ENCODE measurements at places on chromosomes 4 and X.

GRCh38 chrX:54181202-54181953 is 1.7 kb downstream of the FAM120C start:
- no peak for DNase-seq

GRCh38 chrX:2345562-2345961 is 155.2 kb downstream of the DHRSX start:
- DNase-seq = no peak

DNA sequence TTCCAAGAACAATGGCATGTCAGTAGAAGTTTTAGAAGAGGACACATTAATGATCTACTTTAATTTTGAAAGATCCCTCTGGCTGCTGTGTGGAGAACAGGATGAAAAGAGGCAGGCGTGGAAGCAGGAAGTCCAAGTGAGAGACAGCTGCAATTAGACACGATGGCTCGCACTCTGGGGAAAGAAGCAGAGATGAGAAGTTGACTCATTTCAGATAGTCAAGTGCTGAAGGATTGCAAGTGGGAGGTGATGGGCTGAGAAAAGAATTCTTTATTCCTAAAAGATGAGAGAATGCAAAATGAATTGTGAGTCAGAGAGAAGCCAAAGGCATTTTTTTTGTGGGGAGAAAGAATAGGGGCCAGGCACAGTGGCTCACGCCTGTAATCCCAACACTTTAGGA is 16.5 kb downstream of the RXFP1 start:
- DNase-seq = no peak

GRCh38 chrX:130415201-130415600 is 13.4 kb downstream of the RBMX2 start:
- DNase-seq = no peak

DNA sequence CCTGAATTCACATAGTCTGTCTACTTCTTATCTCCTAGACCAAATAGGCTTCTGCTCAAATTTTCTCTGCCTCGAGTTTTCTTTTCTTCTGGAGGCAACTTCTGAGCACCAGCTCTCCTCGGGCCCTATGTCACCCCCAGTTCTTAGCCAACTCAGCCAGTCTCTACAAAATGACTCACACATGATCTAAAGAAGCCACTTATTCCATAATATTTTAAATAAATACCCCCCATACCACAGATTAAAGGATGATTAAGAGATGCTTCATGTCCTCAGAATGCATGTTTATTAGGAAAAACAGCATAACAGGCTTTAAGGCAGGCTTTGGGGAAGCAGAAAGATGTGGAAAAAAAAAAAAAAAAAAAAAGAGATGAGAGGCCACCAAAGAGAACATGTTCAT is 36.6 kb upstream of the DDX53 start:
- no peak for DNase-seq

GRCh38 chr4:101274888-101275752 is 72.2 kb downstream of the PPP3CA start:
- DNase-seq = no peak

DNA sequence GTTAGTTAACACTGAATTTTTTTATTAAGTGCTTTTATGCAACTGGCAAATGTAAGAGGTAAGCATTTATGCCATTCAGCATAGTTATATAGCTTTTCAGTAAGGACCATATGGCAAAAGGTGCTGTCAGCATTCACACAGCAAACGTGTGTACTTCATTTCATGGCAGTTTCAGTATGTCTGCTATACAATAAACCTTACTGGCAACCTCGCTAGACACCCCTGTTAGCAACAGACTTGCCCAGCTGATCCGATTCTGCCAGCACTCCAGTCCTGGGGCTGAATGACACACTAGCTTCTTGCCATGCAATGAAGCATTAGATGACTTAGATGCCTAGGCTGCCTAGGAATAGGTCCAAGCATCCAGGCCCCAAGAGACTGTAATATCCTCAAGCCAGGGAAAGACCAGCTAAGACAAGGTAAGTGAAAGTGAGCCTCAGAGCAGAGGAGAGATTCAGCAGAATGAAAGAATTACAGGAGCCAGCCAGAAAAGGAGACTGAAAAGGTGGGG is 47.3 kb upstream of the DOCK11 start:
- no peak for DNase-seq

DNA sequence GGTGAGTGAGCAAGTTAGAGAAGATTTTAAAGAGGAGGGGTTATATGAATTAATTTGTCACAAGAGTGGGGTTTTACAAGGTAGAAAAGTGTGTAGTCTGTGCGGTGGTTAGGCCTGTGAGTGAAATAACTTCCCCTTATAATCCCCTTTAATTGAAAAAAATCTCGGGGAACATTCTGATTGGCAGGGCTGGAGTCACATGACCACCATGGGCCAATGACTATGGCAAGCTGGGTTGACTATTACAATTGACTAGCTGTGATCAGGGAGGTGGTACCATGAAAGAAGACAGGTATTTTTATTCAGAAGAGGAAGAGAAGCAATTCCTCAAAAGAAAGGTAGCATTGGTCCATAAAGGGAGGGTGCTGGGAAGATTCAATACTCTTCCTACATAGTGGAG is 27.0 kb upstream of the CD38 start:
- no peak for DNase-seq

GRCh38 chrX:153520287-153520917 is 3.0 kb downstream of the ATP2B3 start:
- DNase-seq = no peak

DNA sequence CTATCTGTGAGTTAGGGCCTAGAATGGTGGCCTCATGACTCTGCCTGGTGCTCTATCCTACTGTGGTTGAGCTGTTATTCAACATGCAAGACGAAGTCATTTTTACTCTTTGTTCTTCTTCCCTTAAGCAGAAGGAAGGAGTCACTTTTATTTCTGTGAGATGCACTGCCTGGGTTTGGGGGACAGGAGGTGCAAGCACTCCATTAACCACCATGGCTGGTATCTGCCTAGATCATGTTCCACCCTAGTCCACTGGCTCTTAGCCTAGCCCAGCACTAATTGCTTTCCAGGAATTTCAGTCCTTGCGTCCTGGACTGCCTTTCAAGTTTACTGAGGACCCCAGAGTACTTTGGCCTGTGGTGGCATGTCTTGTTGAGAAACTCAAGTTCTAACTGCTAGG is 1182.7 kb downstream of the FSTL5 start:
- no peak for DNase-seq

GRCh38 chr4:109429545-109429944 is 4.1 kb upstream of the SEC24B start:
- DNase-seq = no peak

- DNase-seq = peak; percentile 61
Measured at GRCh38 chrX:24025741-24026403, 1.1 kb downstream of the KLHL15 start.

GRCh38 chrX:3522101-3522650 is 175.7 kb upstream of the MXRA5 start:
- no peak for DNase-seq

DNA sequence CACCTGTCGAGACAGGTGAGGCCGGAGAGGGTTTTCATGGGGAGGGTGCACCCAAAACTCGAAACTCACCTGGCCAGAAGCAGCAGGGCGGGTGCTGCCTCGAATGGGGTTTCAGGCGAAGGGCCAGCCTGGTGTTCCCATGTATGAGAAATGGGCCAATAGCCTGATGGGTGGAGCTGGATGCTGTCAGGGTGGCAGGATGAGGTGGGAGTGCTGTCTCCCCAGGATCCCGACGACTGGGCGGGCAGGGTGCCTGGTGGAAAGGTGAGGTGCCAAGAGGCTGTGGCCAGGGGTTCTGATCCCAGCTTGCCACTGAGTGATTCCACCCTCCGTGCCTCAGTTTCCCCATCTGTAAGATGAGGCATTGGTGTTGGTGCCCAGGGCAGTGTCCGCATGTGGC is 16.8 kb upstream of the SH3TC1 start:
- no peak for DNase-seq

DNA sequence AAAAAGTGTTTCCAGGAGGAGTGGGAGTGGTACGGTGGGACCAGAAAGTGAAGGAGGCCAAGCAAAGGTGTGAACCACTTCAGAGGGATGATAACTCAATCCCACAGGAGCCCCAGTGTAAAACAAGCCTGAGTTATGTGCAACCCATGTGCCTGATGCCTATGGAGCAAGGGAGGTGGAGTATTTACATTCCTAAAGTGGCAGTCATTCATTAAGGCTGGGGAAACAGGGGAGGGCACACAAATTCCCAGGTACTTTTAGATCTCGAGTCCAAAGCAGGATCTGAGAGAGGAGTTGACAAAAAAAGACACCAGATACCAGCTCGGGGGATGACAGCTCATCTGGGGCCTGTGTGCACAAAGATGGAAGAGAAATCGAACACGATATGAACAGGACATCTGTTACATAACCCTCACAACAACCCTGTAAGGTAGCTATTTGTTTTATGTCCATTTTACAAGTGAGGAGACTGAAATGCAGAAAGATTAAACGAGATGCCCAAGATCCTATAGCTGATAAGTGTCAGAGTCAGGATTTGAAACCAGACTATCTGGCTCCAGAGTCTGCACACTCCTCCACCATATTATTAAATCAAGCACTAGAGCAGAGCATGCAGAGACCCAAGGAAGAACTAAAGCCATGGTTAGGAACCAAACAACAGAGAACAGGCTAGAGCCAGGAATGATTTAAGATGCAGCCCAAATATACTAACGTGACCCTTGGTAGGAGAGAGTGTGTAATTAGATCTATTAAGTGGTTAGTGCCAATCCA is 91.9 kb upstream of the MAPK10 start:
- DNase-seq = no peak

DNA sequence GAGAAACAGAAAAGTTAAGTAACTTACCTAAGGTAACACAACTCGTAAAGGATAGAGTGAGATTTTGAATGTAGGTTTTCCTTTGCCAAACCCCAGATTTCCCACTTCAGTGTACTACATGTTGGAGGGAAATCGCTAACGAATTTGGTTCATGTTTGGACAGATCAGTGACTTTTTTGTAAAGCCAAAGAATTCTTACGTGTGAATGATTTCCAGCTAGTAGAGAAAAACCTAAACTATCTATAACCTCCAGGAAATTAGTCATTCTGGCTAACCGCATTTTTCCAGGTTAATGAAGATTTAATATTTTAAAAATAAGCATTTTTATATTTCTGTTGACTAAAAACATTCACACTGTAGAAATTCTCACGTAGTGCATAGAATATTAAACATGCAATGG is 7.2 kb downstream of the TENM3 start:
- DNase-seq = no peak

DNA sequence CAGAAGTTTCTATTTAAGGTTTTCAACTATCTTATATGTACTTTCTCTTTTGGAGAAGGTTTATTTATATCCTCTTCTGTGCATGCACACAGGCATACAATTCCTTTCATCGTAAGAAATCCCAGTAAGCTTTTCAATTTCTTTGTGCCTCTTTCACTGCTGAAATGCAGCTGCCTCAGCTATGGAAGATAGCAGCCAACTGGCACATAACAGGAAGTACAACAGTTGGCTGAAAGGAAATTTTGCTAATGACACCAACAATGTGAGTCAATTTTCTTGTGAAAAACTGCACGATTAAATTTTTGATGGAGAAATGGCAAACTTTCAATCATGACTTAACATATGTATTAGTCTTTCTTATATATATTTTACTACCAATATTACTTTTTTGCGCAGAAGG is 74.5 kb upstream of the PAQR3 start:
- no peak for DNase-seq

DNA sequence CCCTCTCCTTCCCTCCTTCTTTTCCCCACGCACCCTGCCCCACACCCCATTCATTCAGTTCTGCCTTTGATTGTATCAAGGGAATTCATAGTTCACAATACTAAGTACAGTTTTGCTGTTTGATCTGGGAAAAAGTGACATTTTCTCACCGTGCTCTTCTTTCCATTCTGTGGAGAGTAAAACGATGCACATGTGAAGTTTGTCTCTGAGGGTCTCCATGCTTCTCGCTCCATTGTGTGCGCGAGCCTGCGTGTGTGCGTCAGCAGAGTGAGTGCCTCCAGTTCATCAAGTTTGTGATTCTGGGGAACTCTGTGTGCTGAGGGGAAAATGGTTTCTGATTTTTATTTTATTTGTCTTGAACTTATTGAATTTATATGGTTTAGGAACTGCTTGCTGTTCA is 1.9 kb downstream of the STK26 start:
- no peak for DNase-seq

GRCh38 chr4:41620594-41621256 is 82.8 kb downstream of the LIMCH1 start:
- DNase-seq = no peak

Data from right lung (tissue), 10 donors.